ENCODE measurements at places on chromosomes 3 and 15.
A peak's percentile ranks its signal among the peaks of the same experiment; 100 is the strongest.

DNA sequence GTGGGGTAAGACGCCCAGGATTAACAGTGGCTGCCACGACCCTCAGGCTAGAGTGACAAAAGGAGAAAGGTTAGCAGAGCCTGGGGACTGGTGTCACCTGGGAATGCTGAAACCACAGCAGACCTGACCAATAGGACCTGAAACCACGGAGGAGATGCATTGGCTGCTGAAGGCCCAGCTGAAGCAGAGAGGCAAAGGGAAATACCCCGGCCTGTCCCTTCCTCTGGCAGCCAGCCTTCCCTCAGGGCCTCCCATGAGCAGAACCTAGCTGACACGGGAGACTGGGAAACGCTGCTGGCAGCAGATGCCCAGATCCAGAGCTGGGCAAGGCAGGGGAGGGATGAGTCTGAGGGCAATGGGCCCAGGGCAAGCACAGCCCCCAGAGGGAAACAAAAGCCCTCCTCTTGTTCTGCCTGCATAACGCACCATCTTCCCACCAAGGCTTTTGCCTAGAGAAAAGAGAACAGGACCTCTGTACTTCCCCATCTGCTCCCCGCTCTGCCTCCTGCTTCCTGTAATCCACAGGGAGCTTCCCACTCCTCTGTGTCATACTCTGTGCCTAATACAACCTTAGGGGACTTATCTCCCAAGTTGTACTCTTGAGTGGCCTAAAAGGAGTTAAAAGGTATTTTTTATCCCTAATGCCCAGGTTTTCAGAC is 216.2 kb downstream of the ABHD5 start:
- no peak for DNase-seq

GRCh38 chr15:28082891-28083684 is 16.0 kb downstream of the OCA2 start:
- DNase-seq = no peak

- no peak for DNase-seq
Measured at GRCh38 chr3:66856533-66856932, 141.6 kb upstream of the KBTBD8 start.

GRCh38 chr3:32002561-32003368 is 21.2 kb downstream of the ZNF860 start:
- DNase-seq = no peak

DNA sequence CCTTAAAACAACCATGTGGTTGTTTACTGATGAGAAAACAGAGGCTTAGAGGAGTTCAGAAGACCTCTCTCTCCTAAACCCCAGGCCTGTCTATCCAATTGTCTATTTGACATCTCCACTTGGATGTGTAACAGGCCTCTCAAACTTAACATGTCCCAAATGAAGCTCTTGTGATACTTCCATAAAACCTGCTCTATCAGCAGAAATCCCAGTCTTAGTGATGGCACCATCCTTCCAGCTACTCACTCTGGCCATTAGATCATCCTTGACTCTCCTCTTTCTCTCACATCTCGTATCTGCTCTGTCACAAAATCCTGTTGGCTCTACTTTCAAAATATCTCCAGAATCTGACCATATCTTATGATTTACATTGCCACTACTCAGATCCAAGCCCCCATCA is 28.8 kb downstream of the EHHADH start:
- no peak for DNase-seq

- no peak for DNase-seq
Measured at GRCh38 chr15:98000249-98001203, 40.0 kb downstream of the ARRDC4 start.

- DNase-seq = no peak
Measured at GRCh38 chr3:171257251-171258203, 202.7 kb downstream of the TNIK start.

DNA sequence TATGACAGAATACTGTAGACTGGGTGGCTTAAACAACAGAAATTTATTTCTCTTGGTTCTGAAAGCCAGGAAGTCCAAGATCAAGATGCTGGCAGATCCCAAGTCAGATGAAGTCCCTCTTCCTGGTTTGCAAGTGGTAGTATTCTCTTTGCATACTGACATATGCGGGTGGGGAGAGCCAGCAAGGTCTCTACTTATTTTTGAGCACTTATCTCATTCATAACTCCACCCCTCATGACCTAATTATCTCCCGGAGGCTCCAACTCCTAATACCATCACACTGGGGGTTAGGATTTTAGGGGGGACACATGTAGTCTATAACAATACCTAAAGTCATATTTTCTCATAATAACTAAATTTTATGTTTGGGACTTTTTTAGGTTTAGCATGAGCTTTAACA is 65.3 kb downstream of the BLM start:
- no peak for DNase-seq

- DNase-seq = no peak
Measured at GRCh38 chr3:127490271-127491023, 100.1 kb downstream of the TPRA1 start.

DNA sequence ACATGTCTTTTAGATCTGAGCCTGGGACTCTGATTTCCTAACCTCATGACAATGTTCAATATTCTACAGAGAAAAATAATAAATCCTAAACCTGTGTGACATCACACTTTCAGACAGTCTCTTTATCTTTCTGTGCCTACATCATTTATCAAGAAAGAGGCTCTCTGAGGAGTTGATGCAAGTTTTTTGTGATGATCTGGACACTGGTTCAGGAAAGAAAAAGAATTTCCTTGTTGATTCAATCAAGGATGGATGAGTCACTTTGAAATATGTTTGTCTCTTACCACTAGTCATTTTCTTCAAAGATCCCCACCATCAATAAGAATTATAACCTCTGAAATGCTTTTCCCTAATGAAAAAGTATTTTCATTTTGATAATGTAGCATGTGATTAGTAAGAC is 404.6 kb downstream of the WDR72 start:
- no peak for DNase-seq

DNA sequence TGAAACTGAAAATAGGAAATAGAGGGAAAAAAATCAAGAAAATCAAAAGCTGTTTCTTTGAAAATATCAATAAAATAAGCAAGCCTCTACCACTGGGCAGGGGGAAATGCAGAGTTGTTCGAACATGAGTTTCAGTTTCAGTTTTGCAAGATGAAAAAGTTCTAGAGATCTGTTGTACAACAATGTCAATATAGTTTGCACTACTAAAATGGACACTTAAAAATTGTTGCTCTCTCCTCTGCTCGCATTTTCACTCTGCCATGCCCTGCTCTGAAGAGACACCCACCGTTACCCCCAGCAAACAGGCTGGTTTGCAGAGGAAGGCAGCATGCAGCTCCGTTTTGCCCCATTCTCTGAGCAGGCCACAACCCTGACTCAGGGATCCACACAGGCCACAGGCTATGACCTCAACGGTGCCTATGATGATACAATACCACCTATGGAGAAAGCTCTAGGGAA is 64.5 kb downstream of the ZNF148 start:
- DNase-seq = no peak

DNA sequence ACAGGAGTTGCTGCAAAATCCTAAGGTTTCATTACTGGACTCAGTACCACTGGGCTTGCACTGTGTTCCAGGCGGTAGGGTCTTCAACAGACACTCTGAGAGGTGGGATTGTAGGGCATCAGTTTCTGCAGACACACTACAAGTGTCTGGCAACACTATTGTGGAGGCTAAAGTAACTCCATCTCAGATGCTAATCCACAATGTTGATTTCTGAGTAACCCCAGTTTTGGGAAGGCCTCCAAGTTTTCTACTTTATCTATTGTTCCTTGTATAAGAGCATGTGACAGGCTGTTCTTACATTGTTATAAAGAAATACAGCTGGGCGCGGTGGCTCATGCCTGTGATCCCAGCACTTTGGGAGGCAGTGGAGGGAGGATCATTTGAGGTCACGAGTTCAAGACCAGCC is 2.5 kb upstream of the ABHD5 start:
- DNase-seq = no peak

GRCh38 chr3:156551746-156552145 is 3.2 kb downstream of the SSR3 start:
- DNase-seq = no peak

DNA sequence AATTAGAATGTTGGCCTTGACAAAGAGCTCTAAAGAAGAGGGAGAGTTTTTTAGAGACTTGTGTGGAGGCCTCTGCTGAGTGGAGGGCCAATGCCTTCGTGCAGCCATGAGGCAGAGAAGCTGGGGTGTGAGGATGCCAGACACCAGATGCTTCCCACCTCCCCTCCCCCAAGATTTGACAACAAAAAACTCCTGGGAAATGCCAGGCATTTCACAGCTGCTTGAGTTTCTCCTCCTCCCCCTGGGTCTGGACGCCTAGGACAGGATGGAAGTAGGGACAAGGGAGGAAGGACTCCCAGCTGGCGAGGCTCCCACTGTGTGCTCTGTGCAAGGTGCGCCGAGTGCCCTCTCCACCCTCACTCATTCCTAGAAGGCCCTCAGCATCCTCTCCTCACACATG is 20.1 kb downstream of the TGM4 start:
- DNase-seq = no peak

DNA sequence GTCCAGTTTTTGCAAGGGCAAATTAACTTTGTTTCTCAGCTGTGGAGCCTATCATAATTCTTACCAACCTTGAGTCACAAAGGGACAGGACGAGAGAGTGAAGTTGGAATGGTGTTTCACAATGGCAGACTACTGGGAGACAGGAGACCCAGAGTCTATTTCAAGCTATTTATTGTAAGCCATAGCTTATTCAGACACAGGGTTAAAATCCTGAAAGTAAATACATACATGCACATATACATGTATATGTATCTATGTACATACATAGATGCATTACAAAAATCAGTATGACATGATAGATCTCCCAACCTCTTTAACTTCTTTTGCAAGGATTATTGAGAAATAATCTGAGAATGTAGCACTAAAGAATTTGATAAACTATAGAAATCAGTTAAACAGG is 86.3 kb downstream of the DNAJC13 start:
- DNase-seq = no peak

- no peak for DNase-seq
Measured at GRCh38 chr15:40850576-40851112, 6.8 kb downstream of the SPINT1 start.

GRCh38 chr15:52378746-52379394 is 83.3 kb upstream of the MYO5C start:
- DNase-seq = no peak

DNA sequence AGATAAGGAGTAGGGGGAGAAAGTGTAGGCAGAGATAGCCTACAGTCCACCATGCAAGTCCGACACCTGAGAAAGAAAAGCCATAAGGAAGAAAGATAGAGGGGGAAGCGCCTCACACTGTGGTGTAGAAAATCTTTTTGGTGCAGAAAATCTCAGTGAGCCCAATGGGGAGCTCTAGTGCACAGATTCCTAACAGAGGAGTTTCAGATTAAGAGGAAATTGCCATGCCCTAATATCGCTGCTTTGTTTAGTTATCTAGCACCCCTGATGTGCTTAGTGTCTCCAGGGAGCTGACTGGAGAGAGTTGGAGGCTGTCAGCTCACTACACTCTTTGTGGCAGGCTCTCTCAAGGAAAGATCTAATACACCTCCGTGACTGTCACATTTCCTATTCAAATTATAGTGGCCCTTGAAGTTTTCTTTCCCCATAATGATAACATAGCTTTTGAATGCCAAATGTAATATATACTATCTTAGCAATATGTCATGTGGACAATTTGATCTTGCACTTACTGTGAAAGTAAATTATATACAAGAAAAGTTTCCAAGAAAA is 33.7 kb downstream of the CGGBP1 start:
- no peak for DNase-seq

GRCh38 chr3:190695994-190696393 is 166.5 kb downstream of the GMNC start:
- DNase-seq = no peak

DNA sequence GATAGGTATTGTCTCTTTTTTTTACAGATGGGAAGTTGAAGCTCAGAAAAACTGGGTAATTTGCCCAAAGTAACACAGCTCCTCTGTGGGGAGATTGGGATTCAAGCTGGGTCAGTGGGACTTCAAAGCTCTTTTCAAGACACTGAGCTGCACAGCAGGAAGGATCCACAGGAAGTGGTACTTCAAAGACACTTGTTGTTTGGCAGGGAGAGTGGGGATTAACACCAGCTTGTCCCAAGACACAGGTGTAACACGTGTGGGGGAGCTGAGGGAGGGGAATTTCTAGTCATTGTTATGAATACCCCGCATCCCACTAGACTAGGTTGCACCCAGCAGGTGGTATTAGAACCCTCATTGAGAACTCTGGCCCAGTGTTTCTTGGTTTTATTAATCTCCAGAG is 116.0 kb downstream of the FOXB1 start:
- no peak for DNase-seq

DNA sequence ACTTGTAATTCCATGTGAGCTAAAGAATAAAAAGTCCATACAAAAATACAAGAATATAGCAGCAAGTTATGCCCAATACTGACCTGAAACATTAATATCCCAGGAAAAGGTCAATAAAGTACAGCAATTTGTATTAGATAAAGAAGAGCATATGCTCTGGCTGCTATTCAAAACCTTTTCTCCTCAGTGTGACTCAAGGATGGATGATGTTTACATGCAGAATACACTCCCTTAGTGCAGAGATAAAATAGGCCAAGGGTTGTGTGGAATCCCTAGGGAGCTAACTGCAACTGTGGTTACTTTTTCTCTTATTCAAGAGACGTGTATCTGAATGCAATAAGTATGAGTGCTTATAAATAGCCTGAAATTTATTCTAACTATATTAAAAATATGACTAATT is 78.7 kb downstream of the SLC9A9 start:
- no peak for DNase-seq

GRCh38 chr3:160921020-160921635 is 165.1 kb downstream of the PPM1L start:
- no peak for DNase-seq

- DNase-seq = no peak
Measured at GRCh38 chr3:123301331-123302184, 99.8 kb downstream of the SEC22A start.

DNA sequence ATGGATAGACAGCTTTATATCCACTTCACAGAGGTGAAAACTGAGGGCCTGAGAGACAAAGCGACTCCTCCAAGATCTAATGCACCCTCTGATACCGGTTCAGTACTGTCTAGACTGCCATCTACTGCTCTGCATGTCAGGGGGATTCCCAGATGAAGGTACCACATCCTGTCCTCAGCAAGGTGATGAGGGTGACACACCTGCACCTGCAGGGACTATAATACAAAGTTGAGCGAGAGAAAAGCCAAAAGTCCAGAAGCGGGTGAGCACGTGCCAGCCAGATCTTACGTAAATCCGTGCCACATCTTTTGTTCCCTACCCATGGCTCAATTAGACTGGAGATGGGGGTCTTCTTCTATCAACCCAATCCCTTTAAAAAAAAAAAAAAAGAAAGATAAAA is 32.4 kb upstream of the HES1 start:
- peak; percentile 4 for DNase-seq

- DNase-seq = no peak
Measured at GRCh38 chr3:21752749-21753347, 1.8 kb upstream of the ZNF385D start.

DNA sequence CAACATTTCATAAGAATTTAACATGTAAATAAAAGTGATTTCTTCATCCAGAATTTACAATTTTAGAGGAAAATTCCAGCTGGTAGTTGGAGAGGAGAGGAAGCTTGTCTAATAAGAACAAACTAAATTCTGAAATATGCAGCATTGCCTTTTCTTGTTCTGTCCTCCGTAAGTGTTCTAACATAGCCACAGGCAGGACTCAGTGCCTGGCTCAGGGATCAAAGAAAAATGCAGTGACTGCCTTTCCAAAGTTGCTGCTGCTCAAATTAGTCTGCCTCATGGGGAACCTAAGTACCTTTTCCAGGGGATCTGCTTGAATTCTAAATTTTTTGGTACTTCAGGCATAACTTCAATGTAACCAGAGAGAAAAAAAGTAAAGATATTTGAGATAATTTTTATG is 713.0 kb upstream of the CADM2 start:
- DNase-seq = no peak

- no peak for DNase-seq
Measured at GRCh38 chr3:149247929-149248691, 26.5 kb upstream of the CP start.

GRCh38 chr15:40342416-40343320 is 1.9 kb upstream of the CCDC9B start:
- no peak for DNase-seq

Data from activated T-helper 1 cell treated with anti-CD3 and anti-CD28 coated beads, Interleukin-2, amount 50 U/mL, for 16 hours (primary cell).